ENCODE measurements at places on chromosomes 12 and 14.

- no peak for DNase-seq
Measured at GRCh38 chr12:57853864-57854556, 7.5 kb upstream of the CTDSP2 start.

- DNase-seq = no peak
Measured at GRCh38 chr14:80570930-80571298, 359.6 kb upstream of the DIO2 start.

DNA sequence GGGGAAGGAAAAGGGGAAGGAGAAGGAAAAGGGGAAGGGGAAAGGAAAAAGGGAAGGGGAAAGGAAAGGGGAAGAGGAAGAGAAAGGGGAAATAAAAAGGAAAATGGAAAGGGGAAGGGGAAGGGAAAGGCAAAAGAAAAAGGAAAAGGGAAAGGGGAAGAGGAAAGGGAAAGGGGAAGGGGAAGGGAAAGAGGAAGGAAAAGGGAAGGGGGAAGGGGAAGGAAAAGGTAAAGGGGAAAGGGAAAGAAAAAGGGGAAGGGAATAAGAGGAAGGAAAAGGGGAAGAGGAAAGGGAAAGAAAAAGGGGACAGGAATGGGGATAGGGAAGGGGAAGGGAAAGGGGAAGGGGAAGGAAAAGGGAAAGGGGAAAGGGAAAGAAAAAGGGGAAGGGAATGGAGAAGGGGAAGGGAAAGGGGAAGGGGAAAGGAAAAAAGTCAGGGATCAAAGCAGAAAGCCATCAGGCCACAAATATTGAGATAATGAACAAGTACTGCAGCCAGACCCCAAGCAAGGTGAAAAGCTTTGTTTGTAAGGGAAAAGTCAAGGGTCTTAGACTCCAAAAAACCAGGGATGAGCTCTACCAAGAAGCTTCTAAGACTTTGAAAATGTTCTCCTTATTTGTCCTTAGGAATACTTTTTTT is 20.0 kb downstream of the DICER1 start:
- no peak for DNase-seq

GRCh38 chr12:126488806-126489205 is 1423.6 kb downstream of the AACS start:
- no peak for DNase-seq

Measured in HepG2 (cell line).